ENCODE measurements at places on chromosomes 3 and 15. TPM values are rescaled to one million over a fixed set of nuclear protein-coding genes. Genes with fewer than 3 reads are reported as not detected.
A peak's percentile ranks its signal among the peaks of the same experiment; 100 is the strongest.

The MUSTN1 gene
- total RNA-seq: not detected

DNA sequence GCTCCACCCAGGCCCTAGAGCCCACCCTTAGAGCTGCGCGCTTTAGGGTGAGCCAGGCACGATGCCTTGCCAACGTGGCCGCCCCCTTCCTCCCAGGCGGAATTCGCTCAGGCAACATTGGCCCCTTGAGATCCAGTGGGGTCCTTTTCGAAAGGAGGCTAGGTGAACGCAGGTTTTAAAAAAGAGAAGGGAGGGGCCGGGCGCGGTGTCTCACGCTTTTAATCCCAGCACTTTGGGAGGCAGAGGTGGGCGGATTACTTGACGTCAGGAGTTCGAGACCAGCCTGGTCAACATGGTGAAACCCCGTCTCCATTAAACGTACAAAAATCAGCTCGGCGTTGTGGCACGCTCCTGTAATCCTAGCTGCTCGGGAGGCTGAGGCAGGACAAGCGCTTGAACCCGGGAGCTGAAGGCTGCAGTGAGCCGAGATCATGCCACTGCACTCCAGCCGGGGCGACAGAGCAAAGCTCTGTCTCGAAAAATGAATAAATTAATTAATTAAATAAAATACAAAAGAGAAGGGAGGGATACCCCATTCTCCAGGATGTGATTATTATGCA lies 984 bp upstream of the RPP25 start:
- H3K36me3 ChIP-seq: no peaks in the 10 kb centered on the region
- H3K4me3 ChIP-seq: peak overlapping the region; percentile 54
- H3K4me1 ChIP-seq: no peaks in the 10 kb centered on the region
- no peaks in the 10 kb centered on the region for H3K27me3 ChIP-seq
- DNase-seq: no peak
- peak overlapping the region; percentile 19 for H3K27ac ChIP-seq

The SPESP1 gene
- 2.3 TPM for total RNA-seq

GRCh38 chr15:37007301-37007700 lies 93.0 kb downstream of the MEIS2 start:
- H3K4me1 ChIP-seq: peaks cover 16% of the 10 kb centered on the region
- DNase-seq: no peak
- H3K4me3 ChIP-seq: no peak overlapping the region

- no peaks in the 10 kb centered on the region for H3K27me3 ChIP-seq
- H3K36me3 ChIP-seq: no peaks in the 10 kb centered on the region
- no peak overlapping the region for H3K4me3 ChIP-seq
Observed at GRCh38 chr3:11167590-11167989, 13.3 kb downstream of the HRH1 start.

- no peak for DNase-seq
- no peak overlapping the region for H3K4me3 ChIP-seq
- H3K27ac ChIP-seq: no peak overlapping the region
- H3K4me1 ChIP-seq: no peaks in the 10 kb centered on the region
- H3K27me3 ChIP-seq: no peaks in the 10 kb centered on the region
Observed at GRCh38 chr15:40830884-40831283, 2.4 kb upstream of the PPP1R14D start.

DNA sequence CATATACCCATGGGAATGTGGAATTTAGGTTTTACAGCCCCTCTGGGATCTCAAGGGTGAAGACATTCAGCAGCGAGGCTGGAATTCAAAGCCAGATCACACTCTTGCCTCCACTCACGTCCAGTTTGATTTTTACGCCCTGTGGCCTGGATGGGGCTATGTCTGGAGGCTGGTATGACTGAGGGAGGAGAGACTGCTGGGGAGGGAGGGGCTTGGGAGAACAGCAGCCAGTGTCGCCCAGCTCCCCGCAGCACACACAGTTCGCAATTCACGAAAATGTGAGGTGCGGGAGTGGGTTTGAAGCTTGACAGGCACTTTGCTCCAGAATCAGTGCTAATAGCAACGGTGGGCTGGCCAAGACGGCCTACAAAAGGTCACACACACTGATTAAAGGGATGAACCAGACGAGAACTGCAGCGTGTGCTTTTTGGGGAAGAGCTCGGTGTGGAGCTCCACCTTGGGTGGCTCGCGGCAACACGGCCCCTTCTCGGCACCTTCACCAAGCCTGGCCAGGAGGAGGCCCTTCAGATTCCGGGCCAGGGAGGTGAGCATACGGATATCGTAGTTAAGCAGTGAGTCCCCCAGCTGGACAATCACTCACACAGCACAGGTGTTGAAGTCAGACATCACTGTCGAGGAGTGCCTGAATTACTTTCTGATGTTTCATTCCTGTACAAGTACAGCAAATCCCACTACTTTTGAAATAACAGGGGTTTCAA lies 16.4 kb downstream of the EHD4 start:
- no peak overlapping the region for H3K4me3 ChIP-seq
- peaks cover 4% of the 10 kb centered on the region for H3K4me1 ChIP-seq
- H3K27me3 ChIP-seq: no peaks in the 10 kb centered on the region
- DNase-seq: peak; percentile 33
- no peak overlapping the region for H3K27ac ChIP-seq
- H3K36me3 ChIP-seq: no peaks in the 10 kb centered on the region

- no peak overlapping the region for H3K27ac ChIP-seq
- H3K36me3 ChIP-seq: peaks cover 95% of the 10 kb centered on the region
Observed at GRCh38 chr3:126130981-126131745, 47.2 kb upstream of the SLC41A3 start.

DNA sequence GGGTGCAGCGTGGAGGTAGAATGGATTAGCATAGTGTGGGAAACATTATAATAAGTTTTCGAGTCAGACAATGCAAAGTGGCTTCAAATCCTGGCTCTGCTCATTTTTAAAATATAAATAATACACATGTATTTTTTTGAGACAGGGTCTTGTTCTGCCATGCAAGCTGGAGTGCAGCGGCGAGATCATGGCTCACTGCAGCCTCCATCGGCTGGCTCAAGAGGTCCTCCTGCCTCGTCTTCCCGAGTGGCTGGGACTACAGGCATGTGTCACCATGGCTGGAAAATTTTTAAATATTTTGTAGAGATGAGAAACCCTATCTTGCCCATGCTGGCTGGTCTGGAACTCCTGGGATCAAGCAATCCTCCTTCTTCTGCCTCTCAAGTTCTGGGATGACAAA lies 194.9 kb downstream of the ROBO1 start:
- H3K27ac ChIP-seq: no peak overlapping the region
- H3K4me3 ChIP-seq: no peak overlapping the region
- H3K4me1 ChIP-seq: no peaks in the 10 kb centered on the region
- no peak for DNase-seq

The SGO1 gene
- 0.55 TPM for total RNA-seq

- H3K4me3 ChIP-seq: peak overlapping the region; percentile 94
- no peaks in the 10 kb centered on the region for H3K36me3 ChIP-seq
- no peaks in the 10 kb centered on the region for H3K27me3 ChIP-seq
- peak overlapping the region; percentile 92 for H3K27ac ChIP-seq
Observed at GRCh38 chr15:30992249-30992864, 929 bp upstream of the MTMR10 start.

DNA sequence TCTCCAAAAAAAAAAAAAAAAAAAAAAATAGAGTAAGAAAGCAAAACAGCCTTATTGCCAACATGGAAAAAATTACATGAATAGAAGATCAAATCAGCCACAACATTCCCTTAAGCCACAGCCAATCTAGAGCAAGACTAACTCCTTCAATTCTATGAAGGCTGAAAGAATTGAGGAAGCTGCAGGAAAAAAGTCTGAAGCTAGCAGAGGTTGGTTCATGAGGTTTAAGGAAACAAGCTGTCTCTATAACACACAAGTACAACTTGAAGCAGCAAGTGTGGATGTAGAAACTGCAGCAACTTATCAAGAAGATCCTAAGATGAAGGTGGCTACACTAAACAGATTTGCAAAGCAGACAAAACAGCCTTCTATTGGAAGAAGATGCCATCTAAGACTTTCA lies 9.3 kb downstream of the PARL start:
- no peaks in the 10 kb centered on the region for H3K36me3 ChIP-seq
- peaks cover 12% of the 10 kb centered on the region for H3K4me1 ChIP-seq
- H3K27me3 ChIP-seq: no peaks in the 10 kb centered on the region
- no peak overlapping the region for H3K4me3 ChIP-seq
- H3K27ac ChIP-seq: no peak overlapping the region

DNA sequence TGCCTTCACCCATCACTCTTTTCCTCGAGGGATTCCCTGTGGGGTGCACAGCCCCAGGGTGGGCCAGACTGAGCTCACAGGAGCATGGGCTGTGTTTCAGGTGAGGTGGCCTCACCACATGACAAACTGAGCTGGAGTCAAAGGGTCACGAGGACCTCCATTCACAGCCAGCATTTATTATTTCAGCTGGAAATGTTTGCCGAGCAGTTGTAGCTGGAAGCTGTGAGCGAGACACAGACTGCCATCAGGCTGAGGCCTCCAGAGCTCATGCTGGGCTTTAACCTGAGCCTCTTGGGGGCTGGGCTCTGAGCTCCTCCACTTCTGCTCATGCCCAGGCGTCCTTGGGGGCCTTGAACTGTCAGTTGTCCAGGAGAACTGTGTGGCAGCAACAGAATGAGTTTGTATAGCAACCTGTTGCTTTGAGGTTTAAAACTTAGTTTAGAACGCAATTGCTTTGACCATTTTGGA lies 57.5 kb downstream of the FLNB start:
- peak overlapping the region; percentile 36 for H3K27ac ChIP-seq
- H3K4me3 ChIP-seq: no peak overlapping the region
- H3K36me3 ChIP-seq: no peaks in the 10 kb centered on the region
- H3K4me1 ChIP-seq: no peaks in the 10 kb centered on the region
- DNase-seq: no peak
- H3K27me3 ChIP-seq: no peaks in the 10 kb centered on the region

GRCh38 chr15:43900996-43901395 lies 74.2 kb downstream of the WDR76 start:
- H3K27ac ChIP-seq: no peak overlapping the region
- H3K4me3 ChIP-seq: no peak overlapping the region
- no peak for DNase-seq
- no peaks in the 10 kb centered on the region for H3K4me1 ChIP-seq
- no peaks in the 10 kb centered on the region for H3K36me3 ChIP-seq
- no peaks in the 10 kb centered on the region for H3K27me3 ChIP-seq

DNA sequence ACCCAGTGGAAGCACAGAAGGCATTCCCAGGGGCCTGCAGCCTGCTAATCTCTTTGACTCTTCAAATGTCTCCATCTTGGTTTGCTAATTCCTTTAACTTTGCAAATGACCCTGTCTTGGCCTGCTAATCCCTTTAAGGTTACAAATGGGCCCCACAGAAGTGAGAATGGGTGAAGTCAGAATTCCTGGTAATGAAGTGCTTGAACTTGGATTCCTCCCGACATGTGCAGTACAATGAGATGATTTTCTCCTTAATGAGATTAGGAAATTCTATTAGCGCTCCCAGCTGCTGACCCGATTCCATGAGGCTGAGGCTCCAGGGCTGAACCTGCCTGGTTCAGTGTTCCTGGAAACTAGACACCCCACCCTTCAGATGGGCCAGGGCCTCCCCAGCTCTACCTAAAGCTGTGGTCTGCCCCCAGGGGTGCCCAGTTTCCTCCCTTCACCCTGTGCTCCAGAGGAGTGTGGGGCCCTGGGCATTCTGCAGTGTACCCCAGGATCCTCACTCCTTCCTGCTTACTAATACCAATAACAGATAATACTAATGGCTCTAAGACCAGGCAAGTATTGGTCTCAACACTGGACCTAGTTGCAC lies 47.4 kb downstream of the SCN5A start:
- no peaks in the 10 kb centered on the region for H3K36me3 ChIP-seq
- H3K27ac ChIP-seq: no peak overlapping the region
- no peaks in the 10 kb centered on the region for H3K4me1 ChIP-seq
- peak; percentile 20 for DNase-seq
- H3K4me3 ChIP-seq: no peak overlapping the region

The CPN2 gene
- 195 TPM for total RNA-seq

DNA sequence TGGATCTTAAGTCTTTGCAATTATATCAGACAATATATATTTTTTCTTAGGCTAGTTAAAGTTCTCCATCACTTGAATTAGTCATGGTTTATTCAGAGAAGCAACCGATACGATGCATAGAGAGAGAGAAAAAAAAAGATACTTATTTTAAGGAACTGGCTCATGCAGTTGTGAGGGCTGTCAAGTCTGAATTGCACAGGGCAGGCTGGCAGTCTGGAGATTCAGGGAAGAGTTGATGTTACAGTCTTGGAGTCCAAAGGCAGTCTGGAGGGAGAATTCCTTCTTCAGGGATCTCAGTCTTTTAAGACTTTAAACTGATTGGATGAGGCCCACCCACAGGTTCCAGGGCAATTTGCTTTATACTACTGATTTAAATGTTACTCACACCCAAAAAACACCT lies 412.6 kb downstream of the IL5RA start:
- no peaks in the 10 kb centered on the region for H3K36me3 ChIP-seq
- H3K27ac ChIP-seq: no peak overlapping the region
- no peaks in the 10 kb centered on the region for H3K4me1 ChIP-seq
- no peak for DNase-seq
- no peaks in the 10 kb centered on the region for H3K27me3 ChIP-seq
- H3K4me3 ChIP-seq: no peak overlapping the region

The IL1RAP gene
- 142 TPM for total RNA-seq

GRCh38 chr15:87755226-87755625 lies 501.3 kb downstream of the NTRK3 start:
- H3K27ac ChIP-seq: no peak overlapping the region
- H3K4me1 ChIP-seq: no peaks in the 10 kb centered on the region
- no peak overlapping the region for H3K4me3 ChIP-seq
- no peak for DNase-seq
- H3K36me3 ChIP-seq: no peaks in the 10 kb centered on the region
- no peaks in the 10 kb centered on the region for H3K27me3 ChIP-seq

- H3K27ac ChIP-seq: no peak overlapping the region
- H3K4me3 ChIP-seq: no peak overlapping the region
- no peaks in the 10 kb centered on the region for H3K27me3 ChIP-seq
- no peaks in the 10 kb centered on the region for H3K4me1 ChIP-seq
- no peak for DNase-seq
Observed at GRCh38 chr15:95853350-95853749, 477.1 kb upstream of the NR2F2 start.

- no peaks in the 10 kb centered on the region for H3K36me3 ChIP-seq
- H3K4me3 ChIP-seq: no peak overlapping the region
- H3K27me3 ChIP-seq: no peaks in the 10 kb centered on the region
- H3K4me1 ChIP-seq: no peaks in the 10 kb centered on the region
- H3K27ac ChIP-seq: no peak overlapping the region
Observed at GRCh38 chr3:179957264-179957845, 79.4 kb downstream of the PEX5L start.

- no peak for DNase-seq
- H3K27me3 ChIP-seq: no peaks in the 10 kb centered on the region
- H3K4me1 ChIP-seq: no peaks in the 10 kb centered on the region
- H3K36me3 ChIP-seq: no peaks in the 10 kb centered on the region
Observed at GRCh38 chr3:143241481-143241951, 121.9 kb downstream of the CHST2 start.

GRCh38 chr3:31462050-31462569 lies 70.6 kb upstream of the STT3B start:
- no peaks in the 10 kb centered on the region for H3K27me3 ChIP-seq
- no peaks in the 10 kb centered on the region for H3K36me3 ChIP-seq
- no peaks in the 10 kb centered on the region for H3K4me1 ChIP-seq
- no peak overlapping the region for H3K27ac ChIP-seq
- no peak overlapping the region for H3K4me3 ChIP-seq
- DNase-seq: no peak

The CLDND1 gene
- 44.8 TPM for total RNA-seq

- H3K27me3 ChIP-seq: no peaks in the 10 kb centered on the region
- H3K36me3 ChIP-seq: no peaks in the 10 kb centered on the region
- no peak overlapping the region for H3K27ac ChIP-seq
- DNase-seq: no peak
- H3K4me1 ChIP-seq: no peaks in the 10 kb centered on the region
- no peak overlapping the region for H3K4me3 ChIP-seq
Observed at GRCh38 chr3:9135930-9136525, 113.4 kb downstream of the SRGAP3 start.

The PPP1R14D gene
- not detected for total RNA-seq

- H3K4me1 ChIP-seq: no peaks in the 10 kb centered on the region
- no peaks in the 10 kb centered on the region for H3K36me3 ChIP-seq
- H3K4me3 ChIP-seq: no peak overlapping the region
- no peaks in the 10 kb centered on the region for H3K27me3 ChIP-seq
- DNase-seq: no peak
Observed at GRCh38 chr3:151120409-151120808, 34.9 kb downstream of the MED12L start.

The RPL15 gene
- total RNA-seq: 932 TPM

Measured in right lobe of liver (tissue), 6 donors.